Activated CD4-positive, alpha-beta T cell treated with anti-CD3 and anti-CD28 coated beads for 48 hours (primary cell): ENCODE measurements at places on chromosomes 5 and 9.

- no peak for DNase-seq
Observed at GRCh38 chr9:14198841-14199455, 115.0 kb downstream of the NFIB start.

GRCh38 chr9:112120030-112120341 is 55.1 kb downstream of the SUSD1 start:
- DNase-seq: no peak

DNA sequence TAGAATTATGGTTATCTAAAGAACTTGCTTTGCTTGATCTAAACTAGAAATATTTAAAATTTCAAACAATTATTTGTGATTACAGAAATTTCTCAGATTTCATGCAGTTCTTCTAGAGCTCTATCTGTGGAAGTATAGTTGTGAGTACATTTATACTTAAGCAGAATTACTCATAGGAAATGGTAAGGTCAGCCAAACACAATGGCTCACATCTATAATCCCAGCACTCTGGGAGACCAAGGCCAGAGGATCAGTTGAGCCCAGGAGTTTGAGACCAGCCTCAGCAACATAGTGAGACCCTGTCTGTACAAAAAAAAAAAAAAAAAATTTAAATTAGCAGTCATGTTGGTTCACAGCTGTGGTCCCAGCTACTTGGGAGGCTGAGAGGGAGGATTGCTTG is 71.0 kb downstream of the INVS start:
- no peak for DNase-seq

- no peak for DNase-seq
Observed at GRCh38 chr5:169717288-169717687, 80.2 kb downstream of the DOCK2 start.

DNA sequence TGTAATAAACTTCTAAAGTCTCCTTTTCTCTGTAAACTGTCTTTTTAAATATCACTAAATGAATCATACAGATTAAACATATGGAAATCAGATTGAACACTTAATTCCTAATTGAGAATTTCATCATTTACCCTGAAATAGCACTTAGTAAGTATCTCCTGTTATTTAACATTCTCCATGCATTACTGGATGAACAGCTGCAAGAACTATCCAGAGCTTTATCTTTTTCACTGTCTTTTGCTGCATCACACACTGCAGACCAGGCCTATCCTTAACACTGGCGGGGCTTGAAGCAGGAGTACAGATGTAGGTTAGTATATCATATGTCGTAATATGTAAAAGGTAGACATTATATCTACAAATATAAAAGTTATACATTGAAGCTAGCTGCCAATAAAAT is 108.7 kb upstream of the EFNA5 start:
- no peak for DNase-seq

- DNase-seq: no peak
Observed at GRCh38 chr5:634191-634590, 22.1 kb downstream of the CEP72 start.
